NCI-H82 (cell line): ENCODE measurements at places on chromosomes 3 and 15.

- no peak for DNase-seq
These were observed 14.9 kb downstream of the GAP43 start for GRCh38 chr3:115638241-115638640.

- no peak for DNase-seq
These were observed 158.9 kb upstream of the CADPS start for GRCh38 chr3:63034101-63034500.

GRCh38 chr15:75823860-75824613, 19.2 kb upstream of the UBE2Q2 start:
- no peak for DNase-seq

- DNase-seq: no peak
These were observed 454.4 kb upstream of the RASGRP1 start for GRCh38 chr15:39018966-39019365.

- no peak for DNase-seq
These were observed 29.6 kb downstream of the H1-8 start for GRCh38 chr3:129572603-129573002.

GRCh38 chr3:151085227-151085888, at the start of gene MED12L:
TSS of gene MED12L (plus strand) at chr3:151085664. CDS start at chr3:151086927, 1,263 bp downstream.
- DNase-seq: peak; percentile 78

GRCh38 chr15:70627734-70628548, 135.4 kb downstream of the UACA start:
- no peak for DNase-seq

DNA sequence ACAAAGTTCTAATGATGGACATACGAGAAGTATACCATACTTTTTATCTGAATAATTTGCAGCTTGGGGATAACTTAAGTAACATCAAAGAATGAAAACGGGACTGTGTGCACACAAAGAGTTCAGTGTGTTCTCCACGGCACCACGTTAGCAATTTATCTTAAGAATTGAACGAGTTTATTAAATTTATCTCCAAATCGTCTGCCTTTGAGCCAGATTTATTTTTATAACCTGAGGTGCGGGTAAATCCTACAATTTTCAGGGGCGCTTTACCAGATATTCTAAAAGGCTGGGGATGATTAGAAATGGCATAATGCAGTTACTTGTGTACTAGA, 3.5 kb downstream of the CHD2 start:
- no peak for DNase-seq

GRCh38 chr3:78610462-78611125, 1157.2 kb downstream of the ROBO1 start:
- DNase-seq: peak; percentile 91

- no peak for DNase-seq
These were observed 83.6 kb upstream of the GSK3B start for GRCh38 chr3:120177707-120178306.

DNA sequence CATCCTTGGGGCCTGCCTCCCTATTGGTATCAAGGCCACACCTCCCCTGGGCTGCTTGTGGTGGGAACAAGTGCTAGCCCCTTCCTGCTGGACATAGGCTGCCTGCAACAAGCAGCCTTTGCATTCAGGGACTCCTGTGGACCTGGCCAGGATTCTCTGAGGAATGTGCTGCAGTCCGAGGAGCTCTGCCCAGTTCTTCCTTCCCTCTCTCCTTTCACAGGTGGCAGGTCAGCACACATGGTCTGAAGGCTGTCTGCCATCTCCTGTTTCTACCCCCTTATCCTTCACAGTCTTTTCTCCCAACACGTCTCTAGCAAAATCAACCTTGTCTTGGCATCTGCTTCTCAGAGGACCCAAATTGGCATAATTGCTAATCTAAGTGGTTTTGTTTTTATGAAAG, 97.0 kb upstream of the LIPC start:
- no peak for DNase-seq

GRCh38 chr15:67156834-67157233, 91.4 kb downstream of the SMAD3 start:
- DNase-seq: no peak
